Activated T-helper 1 cell treated with anti-CD3 and anti-CD28 coated beads, Interleukin-12 subunit alpha, Interleukin-12 subunit beta, Interleukin-2, Interleukin-4 antibody, amounts not matched to agents 30 ng/mL and 10 ng/mL and 1 ng/mL, durations not matched to agents 14 hours and 24 hours and 36 hours (primary cell): ENCODE measurements at places on chromosomes 1 and 21. TPM values are rescaled to one million over a fixed set of nuclear protein-coding genes. Genes with fewer than 3 reads are reported as not detected.

DNA sequence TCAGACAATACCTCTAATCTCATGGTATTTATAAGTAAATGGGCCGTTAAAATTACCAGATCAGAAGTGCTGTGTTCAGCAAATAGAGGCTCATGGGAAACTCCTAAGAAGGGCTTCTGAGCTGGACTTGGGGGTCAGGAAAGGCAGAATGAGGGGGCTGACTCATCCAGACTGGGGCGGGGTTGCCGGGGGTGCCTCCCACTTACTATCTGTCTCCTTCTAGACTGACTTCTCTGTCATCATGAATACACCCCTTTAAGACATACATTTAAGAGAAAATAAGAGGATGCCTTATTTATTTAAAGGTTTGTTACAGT is 96.0 kb upstream of the ERRFI1 start:
- H3K27ac ChIP-seq = no peak overlapping the region
- H3K36me3 ChIP-seq = no peaks in the 10 kb centered on the region
- DNase-seq = no peak
- H3K4me3 ChIP-seq = no peak overlapping the region
- H3K27me3 ChIP-seq = peaks cover 4% of the 10 kb centered on the region

PRR9 gene
- total RNA-seq = not detected in 2 replicates

GRCh38 chr1:179166663-179167417 is 62.6 kb downstream of the ABL2 start:
- no peaks in the 10 kb centered on the region for H3K36me3 ChIP-seq
- H3K27ac ChIP-seq = no peak overlapping the region
- no peak for DNase-seq
- H3K4me1 ChIP-seq = no peaks in the 10 kb centered on the region
- H3K27me3 ChIP-seq = no peaks in the 10 kb centered on the region

DNA sequence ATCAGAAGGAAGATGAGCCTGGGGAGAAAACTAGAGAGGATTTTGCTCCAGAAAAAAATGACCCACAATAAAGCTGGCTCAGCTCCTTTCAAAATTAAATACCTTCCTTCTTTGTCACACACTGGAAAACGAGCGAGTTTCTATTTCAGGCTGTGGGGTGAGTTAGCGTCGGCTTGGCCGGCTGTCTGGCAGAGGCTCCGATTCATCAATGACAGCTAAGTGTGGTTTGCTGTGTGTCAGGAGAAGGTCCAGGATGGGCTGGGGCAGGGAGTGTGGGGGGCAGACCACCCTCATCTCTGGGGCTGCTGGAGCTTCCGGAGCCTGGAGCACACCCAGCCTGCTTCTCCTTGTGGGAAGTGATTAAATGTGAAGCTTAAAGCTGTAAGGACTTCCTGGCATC is 120.2 kb downstream of the ETS2 start:
- DNase-seq = no peak
- no peak overlapping the region for H3K4me3 ChIP-seq
- H3K27ac ChIP-seq = no peak overlapping the region

MR1 gene
- total RNA-seq = 16.6 and 17.6 TPM in 2 replicates
